ENCODE measurements at places on chromosomes 7 and 10.

DNA sequence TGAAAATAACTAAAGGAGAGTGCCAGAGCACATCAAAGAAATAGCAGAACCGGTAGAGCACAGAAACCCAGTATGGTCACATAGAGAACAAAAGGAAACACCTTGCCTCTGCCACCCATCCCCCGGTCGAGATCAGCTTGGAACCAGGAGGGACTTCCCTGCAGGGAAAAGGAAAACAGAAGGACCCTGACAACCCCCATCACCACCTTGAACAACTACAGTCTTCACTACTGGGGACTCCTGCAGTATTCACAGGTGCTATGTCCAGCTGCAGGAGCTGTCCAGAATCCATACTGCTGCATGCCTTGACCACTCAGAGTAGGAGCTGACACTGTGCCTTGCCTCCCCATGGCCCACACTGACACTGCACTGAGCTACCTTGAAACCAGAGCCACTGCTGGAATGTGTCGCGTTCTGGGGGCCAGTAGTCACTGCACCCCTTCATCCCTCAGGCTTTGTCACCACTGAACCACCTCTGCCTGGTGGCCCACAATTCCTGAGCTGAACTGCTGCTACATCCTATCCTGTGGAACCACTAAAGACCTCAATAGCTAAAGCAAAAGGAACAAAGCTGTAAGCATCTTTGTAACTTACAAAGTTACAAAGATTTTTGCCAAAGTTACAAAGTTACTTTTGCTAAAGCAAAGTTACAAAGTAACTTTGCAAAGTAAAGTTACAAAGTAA, 66.8 kb downstream of the TRIL start:
- no peak for DNase-seq

- no peak for DNase-seq
Measured at GRCh38 chr10:125531465-125531864, 151.5 kb downstream of the TEX36 start.

DNA sequence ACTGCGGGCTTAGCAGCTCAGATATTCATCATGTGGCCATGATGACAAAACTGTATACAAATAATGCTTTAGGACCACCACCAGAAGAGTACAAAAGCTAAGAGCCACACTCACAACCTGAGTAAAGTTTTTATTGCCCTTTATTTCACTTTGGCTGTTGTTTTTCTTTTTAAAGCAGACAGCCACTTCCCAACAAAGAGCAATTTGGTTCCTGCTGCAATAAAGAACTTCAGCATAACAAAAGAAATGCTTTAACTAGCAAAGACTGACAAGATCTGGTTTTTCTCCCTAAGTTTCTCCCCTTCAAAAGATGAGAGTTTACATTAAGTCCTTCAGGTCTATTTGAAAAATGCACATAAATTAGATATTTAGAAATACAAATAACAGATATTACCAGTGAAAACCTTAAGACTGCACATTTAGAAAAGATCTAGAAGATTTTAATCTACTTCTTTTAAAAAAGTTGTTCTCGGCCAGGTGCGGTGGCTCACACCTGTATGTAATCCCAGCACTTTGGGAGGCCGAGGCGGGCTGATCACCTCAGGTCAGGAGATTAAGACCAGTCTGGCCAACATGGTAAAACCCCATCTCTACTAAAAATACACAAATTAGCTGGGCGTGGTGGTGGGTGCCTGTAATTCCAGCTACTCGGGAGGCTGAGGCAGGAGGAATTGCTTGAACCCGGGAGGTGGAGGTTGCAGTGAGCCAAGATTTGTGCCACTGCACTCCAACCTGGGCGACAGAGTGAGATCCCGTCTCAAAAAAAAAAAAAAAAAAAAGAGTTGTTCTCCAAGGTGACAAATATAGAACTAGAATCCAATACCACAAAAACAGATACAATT, 59.4 kb downstream of the WAPL start:
- no peak for DNase-seq

DNA sequence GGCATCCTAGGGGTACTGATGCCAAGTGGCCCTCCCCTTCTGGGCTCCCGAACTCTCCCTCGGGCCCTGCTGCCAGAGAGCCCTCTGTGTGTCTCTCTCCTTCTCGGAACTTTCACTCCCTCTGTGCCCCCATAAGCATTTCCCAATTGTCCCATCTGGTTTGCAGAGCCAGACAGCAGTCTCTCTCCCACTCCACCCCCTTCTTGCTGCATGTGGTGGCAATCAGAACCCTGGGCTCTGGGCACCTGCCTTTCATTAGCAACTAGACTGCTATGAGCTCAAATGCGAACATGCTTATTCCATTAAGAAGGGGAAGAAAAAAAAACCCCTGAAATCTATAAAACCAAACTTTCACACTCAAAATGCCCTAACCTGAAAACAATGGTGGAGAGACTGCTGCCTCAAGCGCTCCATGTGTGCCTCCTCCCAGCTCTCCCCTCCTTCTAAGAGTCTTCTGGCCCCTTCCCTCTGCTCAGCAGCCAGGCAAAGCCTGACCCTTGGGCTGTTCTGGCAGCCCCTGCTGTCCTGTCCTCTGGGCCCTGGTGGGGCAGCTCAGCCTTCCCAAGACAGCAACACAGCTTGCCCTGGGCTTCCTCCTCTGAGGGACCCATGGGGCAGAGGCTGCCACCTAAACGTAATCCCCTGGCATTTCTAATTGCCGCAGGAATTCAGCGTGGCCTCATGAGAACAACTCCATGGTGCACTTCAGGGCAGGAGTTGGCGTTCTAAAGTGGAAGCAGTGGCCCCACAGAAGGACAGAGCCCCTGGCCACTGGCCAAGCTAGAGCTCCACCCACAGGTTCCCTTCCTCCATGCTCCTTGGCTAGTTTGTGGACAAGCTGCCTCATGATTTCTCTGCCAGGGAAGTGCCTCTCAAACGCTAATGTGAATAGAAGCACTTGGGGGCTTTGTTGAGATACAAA, 415.4 kb downstream of the PLXNA4 start:
- DNase-seq = no peak

DNA sequence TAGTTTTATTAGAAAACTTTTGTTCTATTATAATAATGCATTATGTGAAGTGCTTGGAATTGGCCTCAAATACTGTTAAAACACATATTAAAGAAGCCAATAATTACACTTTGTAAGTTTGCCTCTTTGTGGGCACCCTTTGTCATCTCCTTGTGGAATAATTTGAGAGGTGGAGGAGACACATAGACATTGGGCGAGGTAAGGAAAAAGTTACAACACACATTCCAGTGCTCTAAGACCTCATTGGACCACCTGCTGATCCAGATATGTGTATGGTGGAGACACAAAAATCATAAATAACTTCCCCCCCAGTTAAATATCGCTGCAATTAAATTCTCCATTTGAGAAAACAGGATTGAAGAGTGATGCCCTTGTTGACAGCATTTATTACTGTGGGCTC, 511.8 kb downstream of the GFRA1 start:
- DNase-seq = no peak

DNA sequence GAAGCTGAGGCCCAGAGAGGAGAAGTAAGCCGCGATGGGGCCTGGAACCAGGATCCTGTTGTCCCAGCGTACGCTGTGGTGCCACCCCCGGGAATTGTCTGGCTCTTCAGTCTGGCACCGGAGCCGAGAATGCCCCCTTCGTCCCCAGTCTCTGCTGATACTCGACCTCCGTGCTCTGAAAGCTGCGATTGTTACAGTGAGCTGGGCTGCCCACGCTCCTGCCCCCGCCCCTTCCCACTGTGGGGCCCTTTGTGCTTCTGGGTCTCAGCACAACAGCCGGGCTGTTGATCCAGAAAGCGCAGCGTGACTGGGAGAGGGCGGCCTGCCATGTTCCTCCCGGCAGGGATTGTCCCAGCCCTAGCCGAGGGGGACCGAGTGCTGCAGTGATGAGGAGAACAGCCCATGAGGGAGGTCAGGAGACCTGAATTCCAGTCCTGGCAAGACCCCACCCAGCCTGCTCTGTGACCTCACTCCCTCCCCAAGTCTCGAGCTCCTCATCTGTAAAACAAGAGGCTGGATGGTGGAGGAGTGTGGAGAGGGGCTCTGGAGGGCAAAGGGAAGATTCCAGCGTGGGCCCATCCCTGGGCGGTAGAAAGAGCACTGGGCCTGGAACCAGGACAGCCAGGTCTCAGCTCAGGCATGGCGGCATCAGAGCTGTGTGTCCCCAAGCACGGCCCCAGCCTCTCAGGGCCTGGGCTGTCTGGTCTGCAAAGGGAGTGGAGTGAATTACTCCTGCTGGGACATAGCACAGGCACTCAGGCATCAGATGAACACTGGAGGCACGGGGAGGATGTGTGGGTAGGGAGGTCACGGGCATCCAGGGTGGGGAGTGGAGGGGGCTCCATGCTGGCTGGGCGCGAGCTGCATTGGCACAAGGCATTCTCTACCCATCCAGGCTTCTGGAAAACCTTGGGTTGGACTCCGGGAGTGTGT, 43.6 kb downstream of the TSPAN15 start:
- DNase-seq = no peak

DNA sequence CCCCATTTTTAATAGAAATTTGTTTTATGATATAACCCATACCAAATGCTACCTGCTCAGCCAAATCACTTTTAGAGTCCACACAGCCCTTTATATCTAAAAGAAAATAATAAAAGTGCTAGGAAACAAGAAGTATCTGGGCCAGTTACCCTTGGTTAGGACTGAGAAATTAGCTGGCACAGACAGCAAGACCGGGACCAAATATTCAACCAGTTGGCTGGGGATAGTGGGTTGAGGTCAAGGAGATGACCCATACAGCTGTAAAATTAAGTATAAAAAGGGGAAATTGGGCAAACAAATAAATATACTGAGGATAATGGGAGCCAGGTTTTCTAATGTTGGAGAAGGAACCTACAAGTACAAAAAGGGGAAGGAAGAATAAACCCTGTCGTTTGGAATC, 174.3 kb downstream of the IMMP2L start:
- no peak for DNase-seq

DNA sequence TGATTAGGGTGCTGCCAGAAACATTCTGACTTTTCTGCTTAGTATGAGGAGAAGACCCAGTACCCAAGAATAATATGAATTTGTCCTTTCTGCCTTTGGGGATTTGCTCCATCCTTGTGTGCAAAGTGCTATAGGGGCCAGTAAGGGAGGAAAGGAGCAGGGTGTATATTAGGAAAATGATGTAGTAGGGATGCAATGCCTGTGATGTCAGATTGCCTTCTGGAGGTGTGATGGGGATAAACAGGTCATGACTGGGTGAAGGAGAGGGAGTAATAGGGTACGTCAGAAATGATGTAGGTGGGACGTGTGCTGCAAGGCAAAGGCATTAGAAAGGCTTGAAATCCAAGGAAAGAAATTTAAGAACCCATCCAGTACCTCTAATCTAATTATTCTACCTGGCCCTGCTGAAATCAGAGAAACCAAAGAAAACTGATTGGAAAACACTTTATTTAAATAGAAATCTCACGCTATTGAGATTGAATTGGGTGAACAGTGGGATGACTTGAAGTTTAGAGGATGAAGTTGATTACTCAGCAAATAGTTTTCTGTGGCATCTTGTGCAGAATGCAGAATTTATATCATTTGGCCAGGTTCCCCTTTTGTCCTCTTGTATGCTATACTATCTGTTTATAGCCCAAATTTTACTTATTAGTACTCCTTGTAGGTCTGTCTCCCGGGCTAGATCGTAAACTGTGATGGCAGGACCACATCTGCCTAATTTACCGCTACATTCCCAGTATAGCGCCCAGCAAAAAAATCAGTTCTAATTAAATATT, 503.9 kb downstream of the SUGCT start:
- DNase-seq = no peak
